ENCODE measurements at places on chromosomes 7 and 10. TPM values are rescaled to one million over a fixed set of nuclear protein-coding genes. Genes with fewer than 3 reads are reported as not detected.
A peak's percentile ranks its signal among the peaks of the same experiment; 100 is the strongest.

DNA sequence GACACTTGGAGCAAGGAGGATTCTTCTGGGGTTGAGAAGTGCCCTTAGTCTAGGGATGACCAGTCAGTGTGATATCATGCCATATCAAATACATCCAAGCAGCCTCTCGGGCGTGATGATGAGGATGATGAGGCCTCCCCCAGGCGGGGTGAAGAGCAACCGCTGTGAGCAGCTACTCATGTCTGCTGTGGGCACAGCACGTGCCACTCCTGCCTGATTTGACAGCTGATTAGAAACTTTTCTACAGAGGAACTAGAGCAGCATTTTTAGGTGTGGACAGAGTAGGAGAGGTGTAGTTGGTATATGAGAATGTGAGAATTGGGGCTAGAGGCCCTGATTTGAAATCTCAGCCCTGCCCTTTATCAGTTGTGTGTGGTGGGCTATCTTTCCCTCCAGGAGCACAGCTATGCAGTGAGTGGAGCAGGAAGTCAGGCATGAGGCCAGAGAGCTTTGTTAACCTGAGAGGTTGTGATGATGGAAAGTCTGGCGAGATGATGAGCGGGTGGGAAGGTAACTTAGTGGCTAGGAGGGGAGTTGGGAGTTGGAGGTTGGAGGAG lies 49.6 kb upstream of the COBL start:
- no peak for DNase-seq

- DNase-seq, result no peak
These were observed 476.2 kb upstream of the GALNT17 start for GRCh38 chr7:70655694-70656093.

- no peak for DNase-seq
These were observed 232.5 kb downstream of the MAD1L1 start for GRCh38 chr7:2000153-2000687.

- DNase-seq, result no peak
These were observed 48.8 kb downstream of the ADCYAP1R1 start for GRCh38 chr7:31100871-31101270.

DNA sequence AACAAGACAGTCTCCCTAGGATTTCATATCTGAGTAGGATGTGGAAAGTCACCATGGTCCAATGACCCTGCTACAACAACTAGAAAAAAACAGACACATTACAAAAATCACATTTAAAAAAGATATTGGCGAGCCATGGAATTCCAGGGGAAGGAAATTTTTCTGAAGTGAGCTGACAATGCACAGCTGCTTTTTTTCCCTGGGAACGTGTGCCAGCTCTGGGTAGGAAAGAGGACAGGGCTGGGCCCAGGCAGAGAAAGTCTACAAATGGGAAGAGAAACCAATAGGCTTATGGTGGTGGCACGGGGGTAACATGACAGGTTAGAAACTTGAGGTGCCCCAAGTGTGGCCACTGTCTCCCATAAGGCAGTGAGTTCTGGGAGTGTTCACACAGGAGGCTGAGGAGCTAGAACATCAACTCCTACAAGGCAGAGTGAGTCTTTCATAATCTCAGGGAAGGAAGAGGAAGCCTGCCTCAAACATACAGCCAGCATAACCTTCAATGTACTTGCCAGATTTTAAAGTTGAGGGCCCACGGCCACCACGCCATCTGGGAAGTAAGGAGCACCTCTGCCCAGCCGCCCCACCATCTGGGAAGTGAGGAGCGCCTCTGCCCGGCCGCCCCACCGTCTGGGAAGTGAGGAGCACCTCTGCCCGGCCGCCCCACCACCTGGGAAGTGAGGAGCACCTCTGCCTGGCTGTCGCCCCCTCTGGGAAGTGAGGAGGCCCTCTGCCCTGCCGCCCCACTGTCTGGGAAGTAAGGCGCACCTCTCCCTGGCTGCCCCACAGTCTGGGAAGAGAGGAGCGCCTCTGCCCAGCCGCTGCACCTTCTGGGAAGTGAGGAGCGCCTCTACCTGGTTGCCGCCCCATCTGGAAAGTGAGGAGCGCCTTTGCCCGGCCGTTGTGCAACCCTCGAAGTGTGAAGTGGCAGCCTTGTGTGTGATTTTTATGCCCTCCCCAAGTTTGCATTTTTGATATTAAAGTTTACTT lies 5.9 kb downstream of the FBXL13 start:
- DNase-seq, result no peak

- DNase-seq, result no peak
These were observed 375.8 kb downstream of the MDFIC start for GRCh38 chr7:115297656-115298055.

GRCh38 chr10:70886921-70887665 lies 1.3 kb downstream of the PCBD1 start:
- DNase-seq, result no peak

DNA sequence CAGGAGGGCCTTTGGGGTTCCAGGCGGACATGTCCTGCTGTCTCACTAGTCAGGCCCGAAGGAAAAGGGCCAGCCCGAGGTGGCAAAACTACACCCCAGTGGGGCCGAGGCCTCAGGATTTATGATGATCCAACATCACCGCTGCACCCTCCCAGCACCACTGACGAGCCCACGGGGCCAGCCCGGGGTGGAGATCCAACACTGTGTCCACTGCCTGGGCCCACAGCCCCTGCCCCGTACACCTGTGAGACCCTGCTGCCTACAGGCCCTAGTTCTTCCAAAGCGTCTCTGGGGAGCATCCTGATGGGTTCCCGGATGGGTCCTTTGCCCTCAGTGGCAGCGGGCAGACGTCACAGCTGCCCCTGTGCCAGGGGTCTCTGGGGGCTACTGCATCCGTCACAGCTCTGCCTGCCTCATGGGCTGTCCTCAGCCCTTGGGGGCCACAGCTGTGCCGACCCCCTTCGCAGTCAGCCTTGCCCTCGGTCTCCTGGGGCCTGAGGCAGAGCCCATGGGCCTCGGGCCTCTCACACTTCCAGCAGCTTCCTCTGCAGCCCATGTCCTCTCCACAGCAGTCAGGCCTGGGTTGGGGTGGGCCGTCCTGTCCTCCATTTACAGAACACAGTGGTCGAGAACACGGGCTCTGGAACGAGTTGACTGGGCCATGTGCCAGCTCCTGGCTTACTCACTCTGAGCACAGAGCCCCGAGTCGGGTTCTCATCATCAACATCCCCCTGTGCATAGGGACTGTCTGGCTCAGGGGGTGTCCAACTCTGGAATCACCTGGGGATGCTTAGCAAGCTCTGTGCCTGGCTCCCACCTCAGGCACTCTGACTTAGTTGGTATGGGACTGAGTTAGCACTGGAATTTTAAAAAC lies 64.9 kb downstream of the FOXL3 start:
- no peak for DNase-seq

DNA sequence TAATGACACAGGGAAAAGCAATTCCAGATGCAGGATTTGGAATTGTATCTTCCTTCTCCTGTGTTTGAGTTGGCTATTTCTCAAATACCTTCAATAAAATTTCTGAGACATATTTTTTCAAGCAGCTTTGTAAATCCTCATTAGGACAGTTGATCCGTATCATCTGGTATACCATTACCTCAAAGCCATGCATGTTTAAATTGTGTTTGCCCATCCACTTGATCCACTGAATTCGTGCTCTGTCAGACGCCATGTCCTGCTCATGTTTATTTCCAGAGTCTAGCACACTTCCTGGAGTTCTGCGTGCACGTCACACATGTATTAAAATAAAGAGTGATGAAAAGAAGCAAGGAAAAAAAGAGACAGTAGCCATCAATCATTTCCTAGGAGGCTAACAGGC lies 141.8 kb upstream of the CDC14C start:
- DNase-seq, result peak; percentile 10

- DNase-seq, result no peak
These were observed 259.2 kb downstream of the TNS3 start for GRCh38 chr7:47322731-47323130.

- no peak for DNase-seq
These were observed 291.5 kb downstream of the SDK1 start for GRCh38 chr7:3592401-3593134.

GRCh38 chr7:139054101-139054500 lies 18.3 kb upstream of the ZC3HAV1L start:
- DNase-seq, result no peak

DNA sequence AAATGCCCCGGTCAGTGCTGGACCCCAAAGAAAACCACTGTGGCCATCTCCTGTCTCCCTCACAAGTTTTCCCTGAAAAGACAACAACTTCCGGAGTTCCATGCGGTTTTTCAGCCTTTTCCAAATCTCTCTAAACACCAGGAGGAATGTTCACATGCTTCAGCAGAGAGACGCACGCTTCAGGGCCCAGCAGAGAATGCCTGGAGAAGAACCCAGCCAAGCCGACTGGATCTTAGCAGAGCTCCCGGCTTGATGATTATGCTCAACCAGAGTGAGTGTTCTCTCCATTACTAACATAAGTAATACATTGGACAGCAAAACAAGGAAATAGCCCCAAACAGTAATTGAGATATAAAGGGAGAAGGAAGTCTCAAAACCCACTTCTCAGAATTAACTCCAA lies 17.9 kb downstream of the PRKCQ start:
- no peak for DNase-seq

GRCh38 chr10:11335167-11335652 lies 276.2 kb downstream of the USP6NL start:
- no peak for DNase-seq

DNA sequence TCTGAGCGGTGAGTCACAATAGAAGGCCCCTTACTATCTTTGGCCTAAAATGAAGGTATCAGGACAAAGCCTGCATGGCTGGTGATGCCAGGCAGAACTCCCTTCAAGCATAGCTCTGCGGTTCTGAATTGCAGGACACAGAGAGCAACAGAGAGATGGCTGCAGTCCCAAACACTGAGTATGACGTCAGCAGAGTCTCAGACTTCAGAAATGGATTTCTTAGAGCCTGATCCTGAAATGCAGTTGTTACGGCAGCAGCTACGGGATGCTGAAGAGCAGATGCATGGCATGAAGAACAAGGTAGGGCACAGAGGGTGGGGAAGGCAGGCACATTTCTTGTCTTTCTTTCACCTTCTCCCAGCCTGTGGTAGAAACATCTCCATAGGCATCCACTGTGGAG lies 13.5 kb downstream of the CCDC136 start:
- DNase-seq, result no peak

DNA sequence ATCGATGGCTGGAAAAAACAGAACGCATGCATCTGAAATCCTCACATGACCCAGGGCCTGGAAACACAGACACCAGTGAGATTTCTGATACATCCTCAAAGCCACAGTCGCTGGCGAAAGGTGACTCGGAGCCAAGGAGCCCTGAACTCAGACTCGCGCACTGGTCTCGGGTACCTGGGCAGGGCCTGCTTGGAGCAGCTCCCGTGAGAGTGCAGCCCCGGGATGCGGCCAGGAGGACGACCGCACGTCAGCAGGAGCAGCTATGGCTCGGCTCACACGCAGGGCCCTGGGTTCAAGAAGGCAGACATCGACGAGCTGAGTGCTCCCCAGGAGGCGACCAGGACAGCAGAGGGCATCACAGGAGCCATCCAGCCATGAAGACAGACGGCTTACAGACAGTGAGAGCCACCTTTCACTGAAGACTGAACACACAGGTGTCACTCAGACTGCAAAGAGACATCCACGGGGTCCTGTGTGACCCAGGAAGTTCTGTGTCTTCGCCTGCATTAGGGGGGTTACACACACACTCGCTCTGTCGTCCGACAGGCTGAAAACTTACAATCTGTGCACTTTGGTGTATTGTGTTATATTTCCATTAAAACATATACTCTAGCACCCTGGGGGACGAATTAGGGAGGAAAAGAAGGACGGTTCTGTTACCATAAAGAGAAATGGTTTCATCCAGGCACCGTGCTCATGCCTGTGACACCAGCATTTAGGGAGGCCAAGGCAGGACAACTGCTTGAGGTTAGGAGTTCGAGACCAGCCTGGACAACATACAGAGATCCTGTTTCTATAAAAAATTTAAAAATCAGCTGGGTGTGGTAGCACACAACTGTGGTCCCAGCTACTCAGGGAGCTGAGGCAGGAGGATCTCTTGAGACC lies 227.7 kb downstream of the MAD1L1 start:
- DNase-seq, result no peak

DNA sequence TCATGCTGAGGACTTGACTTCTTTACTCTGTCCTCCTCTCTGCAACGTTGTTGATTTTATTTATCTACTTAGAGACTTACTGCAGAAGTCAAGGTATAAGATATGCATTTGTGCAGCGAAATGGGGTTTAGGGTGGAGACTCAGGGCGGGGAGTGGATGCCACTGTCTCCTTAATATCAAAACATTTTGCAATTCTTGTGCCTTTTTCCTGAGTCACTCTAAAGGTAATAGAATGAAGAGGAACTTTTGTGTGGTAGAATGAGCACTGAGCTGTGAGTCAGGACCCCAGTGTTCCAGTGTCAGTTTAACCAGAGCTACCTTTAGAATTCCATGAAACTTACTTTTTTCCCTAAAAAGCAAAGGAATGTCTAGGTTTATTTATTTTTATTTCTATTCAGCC lies 78.2 kb downstream of the VTI1A start:
- DNase-seq, result no peak

- no peak for DNase-seq
These were observed 77.7 kb upstream of the FAM3C start for GRCh38 chr7:121473645-121474300.

- DNase-seq, result no peak
These were observed 7.2 kb upstream of the C1GALT1 start for GRCh38 chr7:7175075-7175695.

- DNase-seq, result no peak
These were observed 8.1 kb downstream of the TFAM start for GRCh38 chr10:58393317-58393716.

GRCh38 chr7:87506246-87507180 lies 31.0 kb upstream of the ABCB4 start:
- no peak for DNase-seq

- DNase-seq, result peak; percentile 83
These were observed 26.5 kb downstream of the GTF2IRD1 start for GRCh38 chr7:74479961-74480829.

DNA sequence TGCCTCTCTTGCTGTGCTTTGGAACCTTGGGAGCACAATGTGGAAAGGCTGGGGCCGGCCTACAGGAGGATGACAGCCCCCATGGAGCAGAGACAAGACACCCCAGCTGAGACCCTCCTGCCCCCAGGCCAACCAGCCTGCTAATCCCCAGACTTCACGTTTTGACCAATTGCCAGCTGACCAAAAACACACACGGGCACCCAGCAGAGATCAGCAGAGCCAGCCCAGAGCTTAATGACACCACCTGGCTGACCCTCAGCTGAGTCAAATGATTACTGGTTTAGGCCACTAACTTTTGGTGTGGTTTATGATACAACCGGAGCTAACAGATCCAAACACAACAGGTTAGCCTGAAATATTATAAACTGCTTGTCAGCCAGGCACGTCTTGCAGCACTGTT lies 111.2 kb upstream of the KIF5B start:
- DNase-seq, result no peak

The SORCS1 gene
- 4.3 TPM for polyA plus RNA-seq

The CRYGN gene
- 0.23 TPM for polyA plus RNA-seq

The MSS51 gene
- 34.7 TPM for polyA plus RNA-seq

The PIK3CG gene
- 3.1 TPM for polyA plus RNA-seq

The CHN2 gene
- polyA plus RNA-seq, result 10.4 TPM

The CUL1 gene
- polyA plus RNA-seq, result 60.7 TPM

The CPA4 gene
- 1.5 TPM for polyA plus RNA-seq

The GPC2 gene
- 8.6 TPM for polyA plus RNA-seq

The PLEKHS1 gene
- polyA plus RNA-seq, result 0.13 TPM

The IL2RA gene
- not detected for polyA plus RNA-seq

The SPDYE6 gene
- polyA plus RNA-seq, result 1.8 TPM

The CYP17A1 gene
- 3.0 TPM for polyA plus RNA-seq

The TYW1 gene
- 14.8 TPM for polyA plus RNA-seq

The DGKI gene
- 0.44 TPM for polyA plus RNA-seq
